ENCODE measurements at places on chromosomes 4 and X.
A peak's percentile ranks its signal among the peaks of the same experiment; 100 is the strongest.

GRCh38 chrX:130086447-130087206, 23.7 kb downstream of the ELF4 start:
- DNase-seq, result no peak

DNA sequence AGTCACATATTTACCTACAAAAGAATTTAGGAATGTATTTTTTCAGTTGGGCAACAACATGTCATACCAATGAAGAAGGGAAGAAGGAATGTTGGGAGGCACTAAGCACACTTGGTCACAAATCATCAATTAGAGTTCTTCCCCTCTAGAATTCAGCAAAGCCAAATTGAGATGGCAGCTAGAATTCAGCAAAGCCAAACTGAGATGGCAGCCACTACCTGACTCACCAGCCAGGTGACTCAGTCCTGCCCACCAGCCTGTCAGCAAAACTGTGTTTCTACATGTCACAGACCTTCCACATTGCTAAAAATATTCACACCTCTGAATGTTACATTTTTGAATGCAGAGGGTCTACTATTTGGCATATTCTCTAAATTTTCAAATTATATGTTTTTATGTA, 63.2 kb upstream of the NOCT start:
- no peak for DNase-seq

DNA sequence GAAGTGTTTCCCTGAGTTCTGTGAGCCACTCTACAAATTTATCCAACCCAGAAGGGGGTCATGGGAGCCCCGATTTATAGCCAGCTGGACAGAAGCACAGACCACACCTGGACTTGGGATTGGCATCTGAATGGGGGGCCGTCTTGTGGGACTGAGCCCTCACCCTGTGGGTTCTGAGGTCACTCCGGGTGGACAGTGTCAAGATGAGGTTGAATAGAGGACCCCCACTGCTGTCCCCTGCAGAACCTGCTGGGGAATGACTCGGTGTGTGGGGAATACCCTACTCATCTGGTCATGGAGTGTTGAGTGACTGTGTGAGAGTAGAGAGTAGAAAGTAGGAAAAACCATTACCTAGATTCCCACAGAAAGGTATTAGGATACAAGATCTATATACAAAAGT, 67.5 kb downstream of the ZFYVE28 start:
- no peak for DNase-seq

GRCh38 chr4:31104577-31104976, 384.4 kb downstream of the PCDH7 start:
- no peak for DNase-seq

DNA sequence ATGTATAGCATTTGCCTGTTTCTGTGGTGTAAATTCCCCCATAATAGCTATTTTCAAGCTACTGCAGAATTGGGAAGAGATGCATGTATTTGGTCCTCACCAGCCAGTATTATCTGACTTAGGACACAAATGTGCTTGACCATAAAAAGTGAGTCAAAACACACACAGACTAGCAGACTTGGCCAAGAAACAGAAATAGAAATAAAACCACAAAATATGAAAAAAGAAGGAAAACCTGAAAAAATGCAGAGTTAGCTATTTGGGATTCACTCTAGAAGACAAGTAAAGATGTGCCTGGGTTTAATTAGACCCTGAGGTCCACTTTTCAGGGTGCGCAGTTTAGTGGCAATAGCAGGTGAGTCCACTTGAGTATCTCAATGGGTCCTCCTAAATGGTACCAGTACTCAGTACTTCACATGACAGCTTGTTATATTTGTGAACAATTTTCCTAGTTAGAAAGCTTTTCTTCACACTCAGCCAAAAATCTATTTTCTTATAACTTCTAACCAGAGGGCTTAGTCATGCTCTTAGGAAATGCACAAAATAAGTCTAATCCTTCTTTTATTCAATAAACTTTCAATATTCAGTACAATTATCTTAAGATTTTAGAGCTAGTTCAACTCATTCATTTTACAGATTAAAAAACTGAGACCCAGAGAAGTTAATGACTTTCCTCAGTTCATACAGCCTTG, 108.7 kb upstream of the JADE1 start:
- no peak for DNase-seq

DNA sequence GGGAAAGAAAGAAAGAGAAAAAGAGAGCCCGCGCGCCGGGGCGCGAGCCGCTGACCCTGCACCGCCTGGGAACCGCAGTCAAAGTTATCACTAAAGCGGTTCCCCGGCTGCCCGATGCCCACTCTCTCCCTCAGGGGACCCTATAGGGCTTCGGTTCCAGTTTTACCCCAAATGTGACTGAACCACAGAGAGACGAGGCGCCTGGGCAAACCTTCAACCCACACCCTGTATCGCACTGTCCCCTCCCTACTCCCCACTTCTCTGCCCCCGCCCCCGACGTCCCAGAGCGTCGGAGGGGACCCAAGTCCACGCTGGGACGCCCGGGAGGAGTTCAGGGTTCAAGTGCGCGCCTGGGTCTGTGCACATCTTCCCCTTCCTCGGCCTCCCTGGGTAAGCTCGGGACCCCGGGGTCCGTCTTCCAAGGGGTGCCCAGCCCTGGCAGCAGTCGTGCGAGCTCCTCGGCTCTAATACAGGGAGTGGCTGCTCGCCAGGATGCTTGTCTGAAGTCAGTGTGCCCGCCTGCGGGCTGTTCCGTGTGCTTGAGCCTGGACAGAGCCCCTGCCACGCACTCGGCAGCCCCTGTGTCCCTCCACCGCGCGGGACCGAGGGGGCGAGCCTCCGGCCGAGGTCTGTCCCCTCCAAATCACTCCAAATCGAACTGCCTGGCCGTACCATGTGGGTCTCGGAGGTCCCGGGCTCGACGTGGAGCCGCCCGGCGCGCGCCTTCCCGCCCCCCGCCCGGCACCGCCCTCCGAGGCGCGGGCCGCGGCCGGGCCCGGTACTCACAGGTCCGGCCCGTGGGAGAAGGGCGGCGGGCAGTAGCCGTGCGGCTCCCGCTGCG, 960 bp downstream of the TRPC3 start:
- peak; percentile 11 for DNase-seq

DNA sequence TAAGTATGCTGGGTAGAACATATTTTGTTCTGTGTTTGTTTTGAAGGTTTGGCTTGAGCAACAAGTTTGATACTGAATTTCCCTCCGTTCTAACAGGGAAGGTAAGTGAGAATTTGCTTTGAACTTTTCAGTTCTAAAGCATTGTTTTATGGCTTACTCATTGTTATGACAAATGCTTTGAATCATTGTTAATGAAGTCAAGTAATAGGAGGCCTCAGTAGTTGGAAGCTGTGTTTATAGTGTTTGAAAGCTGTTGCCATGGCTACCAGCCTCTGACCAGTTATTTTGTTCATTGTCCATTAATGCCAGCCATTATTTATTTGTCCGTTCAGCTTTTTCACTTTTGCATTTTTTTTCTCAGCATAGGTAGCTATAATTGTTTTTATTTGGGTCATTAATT, 14.4 kb downstream of the CHIC1 start:
- peak; percentile 75 for DNase-seq

DNA sequence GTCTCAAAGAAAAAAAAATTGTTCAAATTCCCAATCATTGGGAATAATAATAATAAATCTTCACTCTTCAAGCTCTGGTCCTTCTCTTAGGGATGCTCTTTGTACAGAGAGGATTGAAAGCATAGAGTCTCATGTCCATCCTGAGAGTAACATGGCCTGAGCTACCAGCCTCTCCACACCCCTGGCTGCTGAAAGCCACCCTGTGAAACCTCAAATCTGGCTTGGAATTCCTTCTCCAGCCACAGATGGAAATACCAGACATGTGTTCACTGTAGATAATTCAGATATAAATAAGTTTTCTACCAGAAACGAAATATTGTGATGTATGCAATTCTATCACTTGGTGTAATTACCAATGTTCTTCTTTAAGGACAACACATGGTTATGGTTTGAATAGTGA, 140.6 kb downstream of the ARSF start:
- DNase-seq, result no peak

- DNase-seq, result no peak
Observed at GRCh38 chr4:30656828-30657227, 63.3 kb upstream of the PCDH7 start.

DNA sequence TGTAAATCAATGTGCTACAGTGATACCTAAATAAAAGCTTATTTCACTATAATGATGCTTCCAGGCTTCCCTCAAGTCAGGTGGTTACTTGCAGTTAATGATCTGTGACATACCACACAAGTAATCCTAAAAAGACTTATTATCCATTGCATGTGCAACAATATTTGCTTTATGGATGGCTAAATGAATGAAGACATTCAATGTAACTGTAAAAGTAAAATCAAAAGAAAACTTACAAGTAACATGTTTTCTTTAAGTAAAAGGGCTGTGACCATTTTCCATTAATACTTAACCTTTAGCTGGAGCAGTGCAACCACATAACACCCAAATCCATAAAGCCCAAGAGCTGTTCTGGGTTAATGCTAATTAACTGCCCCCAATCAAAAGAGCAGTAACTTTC, 42.6 kb downstream of the RAB28 start:
- DNase-seq, result no peak

GRCh38 chr4:16582526-16582925, 315.9 kb downstream of the LDB2 start:
- DNase-seq, result no peak

- peak; percentile 45 for DNase-seq
Observed at GRCh38 chrX:120452131-120452530, 17.0 kb downstream of the LAMP2 start.

DNA sequence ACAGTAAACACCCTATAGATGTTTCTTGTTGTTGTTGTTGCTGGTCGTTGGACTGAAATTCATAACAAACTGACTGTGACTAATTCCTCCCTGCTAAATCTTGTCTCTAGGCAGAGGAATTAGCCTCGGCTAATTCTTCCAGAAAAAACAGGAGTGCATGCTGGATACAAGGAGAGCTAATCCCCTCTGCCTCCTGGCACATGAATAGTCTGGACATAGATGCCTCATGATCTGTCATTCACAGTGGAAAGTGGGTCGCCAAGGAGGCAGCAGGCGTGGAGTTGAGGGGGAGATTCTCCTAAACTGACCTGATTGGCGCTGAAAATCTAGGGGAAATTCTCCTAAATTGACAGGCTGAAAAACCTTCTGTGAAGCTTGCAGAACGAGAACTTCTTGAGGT, 220.1 kb downstream of the DCTD start:
- no peak for DNase-seq

- DNase-seq, result no peak
Observed at GRCh38 chrX:105744291-105744690, 78.0 kb upstream of the NRK start.

- no peak for DNase-seq
Observed at GRCh38 chrX:154749856-154750255, 1.0 kb downstream of the GAB3 start.

- no peak for DNase-seq
Observed at GRCh38 chrX:11666164-11666563, 444 bp upstream of the ARHGAP6 start.

DNA sequence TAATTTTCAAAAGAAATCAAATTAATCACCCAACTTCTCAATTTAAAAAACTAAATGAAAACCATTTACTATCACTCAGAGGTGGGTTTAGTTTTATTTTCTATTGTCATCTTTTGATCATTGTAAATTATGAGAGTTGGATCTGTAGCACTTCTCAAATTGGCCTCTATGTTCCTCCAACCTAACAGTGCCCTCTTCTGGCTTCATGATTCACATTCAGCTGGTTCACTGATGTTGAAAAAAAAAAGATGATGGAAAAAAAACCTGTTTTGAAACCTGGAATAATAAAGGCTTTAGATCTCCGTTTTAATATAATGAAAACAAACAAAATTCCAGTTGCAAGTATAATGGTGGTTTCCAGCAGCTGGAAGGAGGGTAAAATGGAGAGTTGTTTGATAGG, 2.4 kb upstream of the NBDY start:
- DNase-seq, result peak; percentile 30

DNA sequence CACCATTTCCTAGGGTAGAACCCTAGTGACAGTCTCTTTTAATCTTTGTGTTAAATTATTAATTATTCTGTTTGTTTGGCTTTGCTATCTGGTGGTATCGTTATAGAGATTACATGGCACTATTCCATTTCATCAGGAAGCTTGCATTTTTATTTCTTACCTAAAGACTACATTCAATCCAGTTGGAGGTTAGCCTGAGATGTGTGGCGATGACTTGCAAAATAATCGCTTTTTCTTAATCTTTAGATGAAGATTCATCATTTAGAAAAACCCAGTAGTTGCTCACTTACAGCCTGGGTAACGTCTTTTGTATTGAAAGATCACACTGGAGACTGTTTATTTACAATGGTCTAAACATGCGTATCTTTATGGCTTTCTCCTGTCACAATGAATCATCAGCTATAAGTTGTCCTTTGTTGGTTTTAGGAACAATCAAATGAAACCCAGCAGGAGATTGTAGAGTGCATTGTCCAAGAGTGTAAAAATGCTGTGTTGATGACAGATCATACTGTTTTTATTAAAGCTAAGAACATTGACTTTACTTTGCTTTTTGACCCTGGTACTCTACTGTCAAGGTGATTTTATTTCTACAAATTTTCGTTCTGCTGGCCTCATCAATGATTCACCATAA, 281.7 kb upstream of the PITX2 start:
- no peak for DNase-seq

GRCh38 chr4:48173056-48173991, 39.3 kb upstream of the TXK start:
- peak; percentile 16 for DNase-seq

- DNase-seq, result peak; percentile 54
Observed at GRCh38 chr4:16496501-16496900, 270.2 kb upstream of the TAPT1 start.

DNA sequence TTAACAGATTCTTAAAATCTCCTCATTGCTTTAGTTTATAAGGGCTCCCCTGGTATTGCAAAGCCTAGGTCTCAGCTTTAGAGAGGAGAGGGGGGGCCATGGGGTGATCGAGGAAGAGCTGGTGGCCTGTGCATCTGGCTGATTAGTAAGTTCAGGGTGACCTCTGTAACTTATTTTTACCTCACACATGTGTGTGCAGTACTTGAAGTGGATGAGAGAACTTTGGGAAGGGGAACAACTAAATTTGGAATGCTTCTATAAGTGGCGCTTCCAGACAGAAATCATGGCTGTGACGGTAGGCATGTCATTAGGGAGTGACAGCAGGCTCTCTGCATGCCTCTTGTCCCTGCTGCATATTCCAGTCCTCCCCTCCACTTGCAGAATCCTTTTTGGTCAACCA, 41.9 kb downstream of the FRAS1 start:
- no peak for DNase-seq

GRCh38 chr4:37661772-37662171, 24.4 kb downstream of the RELL1 start:
- peak; percentile 8 for DNase-seq

- DNase-seq, result no peak
Observed at GRCh38 chrX:68417651-68418050, 15.6 kb downstream of the OPHN1 start.

- peak; percentile 26 for DNase-seq
Observed at GRCh38 chrX:136954930-136955329, 74.4 kb upstream of the RBMX start.

- DNase-seq, result no peak
Observed at GRCh38 chr4:2576290-2576689, 39.8 kb downstream of the FAM193A start.

- DNase-seq, result no peak
Observed at GRCh38 chr4:101785486-101785885, 5.0 kb upstream of the BANK1 start.

Data from fibroblast of gingiva (primary cell).